Activated CD4-positive, alpha-beta T cell treated with anti-CD3 and anti-CD28 coated beads, Interleukin-2, amount 50 U/mL, for 24 hours (primary cell): ENCODE measurements at places on chromosomes 6 and 20.

- no peak for DNase-seq
These were observed 31.0 kb upstream of the KCNB1 start for GRCh38 chr20:49513517-49513916.

DNA sequence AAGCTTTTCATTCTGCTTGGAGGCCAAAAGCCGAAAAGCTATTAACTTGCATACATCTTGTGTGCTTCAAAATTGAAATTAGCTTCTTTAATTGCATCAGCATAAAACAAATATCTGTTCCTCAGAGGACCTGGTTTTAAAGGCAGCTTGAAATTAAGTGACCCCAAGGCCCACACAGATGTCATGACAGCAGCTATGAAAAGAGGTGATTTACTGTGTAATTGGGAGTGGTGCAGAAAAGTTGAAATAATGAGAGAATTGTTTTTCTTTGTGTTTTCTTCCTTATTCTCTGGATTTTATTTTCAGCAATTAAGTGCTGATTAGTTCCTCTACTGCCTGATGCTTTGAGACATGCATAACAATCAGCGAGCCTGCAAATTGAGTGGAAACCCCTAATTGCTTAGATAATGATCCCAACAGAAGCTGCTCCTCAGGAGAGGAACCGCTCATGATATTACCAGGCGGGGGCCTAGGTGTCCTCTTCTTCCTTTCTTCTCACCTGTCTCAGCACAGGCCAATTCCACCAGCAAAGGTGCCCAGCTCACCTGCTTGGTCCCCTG, 34.1 kb upstream of the GGTLC1 start:
- DNase-seq, result no peak

DNA sequence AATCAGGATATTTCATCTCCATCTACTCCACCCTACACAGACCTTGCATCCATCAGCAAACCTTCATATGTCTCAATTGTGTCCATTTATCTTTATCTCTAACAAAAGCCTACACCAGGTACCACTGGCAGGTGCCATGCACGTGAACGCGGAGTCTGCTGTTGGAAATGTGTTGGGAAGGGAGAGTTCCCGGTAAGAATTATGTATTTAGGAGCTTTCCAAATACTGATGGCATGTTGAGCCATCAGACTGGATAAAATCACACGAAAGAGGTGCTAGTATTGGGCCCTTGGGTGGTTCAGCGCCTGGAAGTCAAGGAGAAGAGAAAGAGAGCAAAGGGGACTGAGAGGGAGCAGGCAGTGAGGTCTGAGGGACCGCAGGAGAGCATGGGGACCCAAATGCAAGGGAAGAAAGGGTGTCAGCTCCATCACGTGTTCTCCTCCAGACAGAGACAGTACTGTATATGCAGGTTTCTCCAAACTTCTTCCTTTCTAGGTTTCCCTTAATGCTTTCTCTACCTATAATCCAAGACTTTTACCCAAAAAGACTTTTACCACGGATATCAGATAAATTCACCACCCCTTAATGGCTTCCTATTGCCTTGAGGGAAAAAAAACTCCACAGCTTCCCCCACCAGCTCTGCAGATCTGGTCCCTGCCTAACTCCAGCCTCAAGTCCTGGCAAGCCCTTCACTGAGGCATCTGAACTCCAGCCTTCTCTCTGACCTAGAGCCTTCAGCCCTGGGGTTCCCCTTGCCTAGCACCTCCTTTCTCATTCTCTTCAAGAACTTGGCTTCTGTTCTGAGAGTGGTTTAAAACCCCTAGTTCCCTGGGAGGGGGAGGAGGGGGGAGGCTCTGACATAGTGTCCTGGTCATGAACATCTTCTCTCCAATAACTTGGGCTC, 4.8 kb upstream of the ZNF217 start:
- no peak for DNase-seq

DNA sequence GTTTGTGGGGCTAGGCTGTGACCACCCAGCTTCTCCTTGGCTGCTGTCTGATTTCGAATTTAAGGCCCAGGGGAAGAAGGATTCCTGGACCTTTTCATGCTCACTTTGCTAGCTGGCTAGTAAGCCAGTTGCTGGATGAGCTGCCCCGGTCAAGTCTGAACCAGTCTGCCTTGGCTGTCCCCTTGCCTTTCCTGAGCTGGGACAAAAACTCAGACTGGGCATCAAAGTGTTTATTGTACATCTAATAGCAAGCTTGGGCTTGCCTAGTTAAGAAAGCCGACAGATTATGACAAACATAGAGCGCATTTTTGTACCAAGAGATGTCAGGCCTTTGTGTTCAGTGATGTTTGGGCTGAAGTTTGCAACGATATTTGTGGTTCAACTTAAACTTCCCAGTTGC, 750 bp upstream of the PAK5 start:
- DNase-seq, result no peak

GRCh38 chr6:16711546-16712254, 49.6 kb downstream of the ATXN1 start:
- DNase-seq, result no peak

- no peak for DNase-seq
These were observed 39.0 kb downstream of the IL22RA2 start for GRCh38 chr6:137134483-137134882.

DNA sequence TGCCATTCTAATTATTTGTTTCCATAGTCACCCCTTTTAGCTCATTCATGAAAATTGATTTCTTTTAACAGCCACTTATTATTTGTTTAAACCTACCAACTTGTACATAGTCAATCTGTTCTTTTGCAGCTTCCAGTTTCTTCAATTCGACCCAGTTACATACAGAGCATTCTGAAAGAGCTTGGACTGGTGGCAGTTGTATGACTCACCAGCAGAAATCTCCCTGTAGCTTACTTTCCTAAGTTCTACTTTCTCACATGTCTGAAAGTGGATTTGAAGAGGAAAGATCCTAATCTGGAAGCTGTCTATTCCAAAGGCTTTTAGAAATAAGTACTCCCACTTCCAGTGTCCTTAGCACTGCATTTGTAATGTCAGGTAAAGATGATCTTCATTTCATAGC, 447.9 kb downstream of the HTR1B start:
- no peak for DNase-seq

GRCh38 chr6:143234734-143235133, 174.0 kb downstream of the AIG1 start:
- DNase-seq, result no peak

DNA sequence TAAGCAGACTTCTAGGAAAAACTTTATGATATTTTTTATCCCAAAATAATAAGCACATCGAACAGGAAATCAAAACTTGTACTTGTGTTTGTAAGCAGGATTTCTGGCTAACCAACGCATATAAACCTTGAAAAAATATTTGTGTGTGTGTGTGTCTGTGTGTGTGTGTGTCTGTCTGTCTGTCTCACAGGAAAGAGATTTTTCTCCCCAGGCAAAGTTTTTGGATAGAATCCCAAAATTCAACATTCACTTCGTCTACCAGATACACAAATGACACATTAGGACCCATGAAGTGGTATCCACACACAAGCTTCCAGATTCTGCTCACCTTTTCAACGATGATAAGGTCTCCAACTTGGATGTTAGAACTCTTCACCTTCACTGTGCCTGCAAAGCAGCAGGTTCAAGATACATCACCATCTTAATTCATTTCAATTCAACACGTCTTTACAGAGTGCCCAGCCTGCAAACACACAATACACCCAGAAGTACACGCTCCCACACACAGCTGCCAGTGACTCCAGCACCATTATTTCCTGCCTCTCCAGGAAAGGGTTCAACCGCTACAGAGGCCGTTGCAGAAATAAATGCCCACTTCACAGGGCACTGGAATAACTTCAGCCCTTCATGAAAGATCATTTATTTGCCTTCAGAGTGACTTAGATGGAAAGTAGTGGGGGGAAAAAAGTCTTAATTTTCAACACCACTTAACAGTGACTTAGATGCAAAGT, 70.9 kb downstream of the ATP9A start:
- DNase-seq, result no peak

DNA sequence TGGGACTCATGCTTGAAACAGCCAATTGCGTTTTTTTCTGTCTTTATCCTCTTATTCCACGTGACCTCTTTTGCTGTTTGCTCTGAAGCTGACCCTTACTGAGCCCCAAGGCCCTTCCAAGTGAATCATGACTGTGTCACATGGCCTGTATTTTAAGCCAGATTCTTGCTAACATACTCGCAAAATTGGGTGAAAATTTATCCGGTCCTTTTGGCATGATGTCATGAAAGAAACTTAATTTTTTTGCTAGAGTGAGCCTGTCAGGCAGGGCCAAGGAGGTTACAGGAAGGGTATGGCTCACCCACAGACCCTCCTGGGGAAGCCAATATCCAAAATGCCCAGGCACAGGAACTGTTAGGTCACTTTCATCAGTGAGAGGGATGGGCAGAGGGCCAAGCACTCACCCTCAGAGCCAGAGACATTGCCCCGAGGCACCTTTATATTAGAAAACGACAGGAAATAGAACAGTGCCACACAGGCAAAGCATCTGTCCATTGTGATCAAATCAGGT, 296.7 kb downstream of the CDH26 start:
- no peak for DNase-seq

DNA sequence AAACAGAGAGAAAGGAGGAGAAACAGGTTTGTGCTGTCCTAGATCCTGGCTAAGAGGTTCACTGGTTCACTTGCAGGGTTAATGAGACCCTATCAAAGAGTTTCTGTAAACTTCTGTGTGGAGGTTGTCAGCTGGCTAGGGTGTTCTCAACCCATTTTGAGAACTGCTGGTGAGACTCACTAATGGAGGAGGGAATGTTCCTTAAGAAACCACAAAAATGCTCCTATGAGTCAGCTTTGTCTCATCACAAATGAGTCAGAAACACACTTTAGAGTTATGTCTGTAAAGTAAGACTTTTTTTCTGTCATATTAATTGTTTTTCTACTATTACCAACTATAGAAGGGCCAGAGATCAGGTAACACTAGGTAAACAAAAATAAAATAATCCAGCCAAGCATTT, 884.4 kb downstream of the PHF3 start:
- no peak for DNase-seq

DNA sequence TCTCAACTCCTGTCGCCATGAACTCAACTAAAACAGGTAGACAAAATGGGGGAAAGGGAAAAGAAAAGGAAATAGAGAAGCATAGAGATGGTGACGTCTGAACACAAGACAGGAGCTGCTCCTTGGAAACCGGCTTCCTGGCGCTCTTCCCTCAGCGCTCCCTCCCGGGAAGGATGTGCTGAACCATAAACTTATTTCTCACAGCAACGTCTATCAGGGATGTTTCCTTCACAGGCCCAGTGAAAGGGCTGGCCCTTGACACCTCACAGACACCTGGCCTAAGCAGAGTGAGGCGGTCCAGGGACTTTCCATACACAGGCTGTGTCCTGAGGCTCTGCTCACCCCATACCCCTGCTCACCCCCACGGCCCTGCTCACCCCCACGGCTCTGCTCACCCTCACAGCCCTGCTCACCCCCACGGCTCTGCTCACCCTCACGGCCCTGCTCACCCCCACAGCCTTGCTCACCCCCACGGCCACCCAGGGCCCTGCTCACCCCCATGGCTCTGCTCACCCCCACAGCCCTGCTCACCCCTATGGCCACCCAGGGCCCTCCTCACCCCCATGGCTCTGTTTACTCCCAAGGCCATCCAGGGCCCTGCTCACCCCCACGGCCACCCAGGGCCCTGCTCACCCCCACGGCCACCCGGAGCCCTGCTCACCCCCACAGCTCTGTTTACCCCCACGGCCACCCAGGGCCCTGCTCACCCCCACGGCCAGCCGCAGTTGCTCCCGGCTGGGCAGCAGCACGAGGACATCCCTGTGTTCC, 653 bp downstream of the FRMD1 start:
- no peak for DNase-seq

GRCh38 chr6:5305968-5306626, 44.8 kb downstream of the FARS2 start:
- DNase-seq, result no peak

GRCh38 chr6:112298021-112298745, 43.8 kb upstream of the LAMA4 start:
- DNase-seq, result no peak

GRCh38 chr6:170290296-170291128, at the start of gene DLL1:
Gene DLL1 (minus strand): TSS chr6:170291078. CDS start chr6:170290139, 939 bp downstream.
- no peak for DNase-seq

DNA sequence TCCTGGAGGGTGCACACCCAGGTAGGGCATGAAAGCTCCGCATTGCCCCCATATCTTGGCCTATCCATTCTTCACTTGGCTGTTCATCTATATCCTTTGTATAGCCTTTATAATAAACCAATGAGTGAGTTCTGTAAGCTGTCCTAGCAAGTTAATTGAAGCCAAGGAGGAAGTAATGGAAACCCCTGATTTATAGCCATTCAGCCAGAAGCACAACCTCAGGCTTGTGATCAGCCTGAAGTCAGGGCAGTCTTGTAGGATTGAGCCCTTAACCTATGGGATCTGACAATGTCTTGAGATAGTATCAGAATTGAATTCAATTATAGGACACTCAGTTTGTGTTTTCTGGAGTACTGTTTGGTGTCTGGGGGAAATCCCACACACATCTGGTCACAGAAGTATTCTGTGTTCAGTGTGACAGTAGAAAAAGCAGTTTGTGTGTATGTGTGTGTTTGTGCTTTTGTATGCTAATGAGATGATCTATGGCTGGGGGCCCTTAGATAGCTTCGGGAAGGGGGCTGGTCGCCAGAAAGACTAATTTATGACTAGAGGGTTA, 5.7 kb downstream of the NT5E start:
- no peak for DNase-seq

DNA sequence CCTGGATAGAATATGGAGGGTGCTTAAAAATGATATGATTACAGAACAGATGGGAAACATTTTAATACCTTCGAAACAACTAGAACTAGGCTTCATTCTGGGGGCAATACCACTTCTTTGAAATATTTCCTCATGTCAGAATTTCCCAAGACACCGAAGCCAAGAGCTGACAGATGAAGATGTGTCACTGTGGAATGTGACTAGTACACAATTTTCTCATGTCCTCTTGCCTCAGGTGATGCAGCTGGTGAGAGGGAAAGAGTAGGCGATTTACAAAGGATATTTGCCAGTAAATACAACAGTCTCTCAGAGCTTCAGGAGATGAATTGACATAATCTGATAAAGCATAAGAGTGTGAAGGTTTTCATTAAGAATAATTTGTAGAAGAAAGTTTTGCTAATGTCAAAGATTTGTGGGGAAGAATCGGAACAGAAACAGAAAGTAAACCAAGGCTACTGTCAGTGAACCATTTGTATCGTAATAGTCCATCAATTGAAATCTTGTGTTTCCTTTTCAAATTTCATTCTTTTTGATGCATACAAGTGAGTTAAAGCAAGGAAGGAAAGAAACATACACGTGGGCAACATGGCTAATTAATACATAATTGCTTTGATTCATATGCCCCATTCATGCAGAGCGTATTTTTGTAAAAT, 164.7 kb upstream of the CCN2 start:
- DNase-seq, result no peak

- DNase-seq, result no peak
These were observed 175.6 kb downstream of the FOXA2 start for GRCh38 chr20:22408521-22409402.

GRCh38 chr20:51303731-51304670, 238.5 kb downstream of the NFATC2 start:
- DNase-seq, result no peak

- DNase-seq, result no peak
These were observed 4.0 kb downstream of the SLC32A1 start for GRCh38 chr20:38728191-38728781.
